GM12878 (cell line): ENCODE measurements at places on chromosomes 3 and 15. TPM values are rescaled to one million over a fixed set of nuclear protein-coding genes. Genes with fewer than 3 reads are reported as not detected.

Gene CHRFAM7A
- total RNA-seq = not detected in 2 replicates

Gene SPINT1
- 26.6 and 28.6 TPM in 2 replicates for total RNA-seq

GRCh38 chr3:36679384-36680200, 84.8 kb downstream of the DCLK3 start:
- 0 out of 2 replicates have a peak, but pooled peaks cover 2% of the 10 kb centered on the region for H3K4me1 ChIP-seq
- H3K27ac ChIP-seq = no peak overlapping the region
- H3K4me3 ChIP-seq = no peak overlapping the region
- H3K36me3 ChIP-seq = no peaks in the 10 kb centered on the region
- no peak for DNase-seq

Gene SKOR1
- total RNA-seq = 0.35 and 0.36 TPM in 2 replicates

- H3K36me3 ChIP-seq = peaks cover 20% of the 10 kb centered on the region
- H3K27ac ChIP-seq = no peak overlapping the region
- no peaks in the 10 kb centered on the region for H3K4me1 ChIP-seq
Observed at GRCh38 chr3:196050597-196050996, 31.3 kb downstream of the TFRC start.

DNA sequence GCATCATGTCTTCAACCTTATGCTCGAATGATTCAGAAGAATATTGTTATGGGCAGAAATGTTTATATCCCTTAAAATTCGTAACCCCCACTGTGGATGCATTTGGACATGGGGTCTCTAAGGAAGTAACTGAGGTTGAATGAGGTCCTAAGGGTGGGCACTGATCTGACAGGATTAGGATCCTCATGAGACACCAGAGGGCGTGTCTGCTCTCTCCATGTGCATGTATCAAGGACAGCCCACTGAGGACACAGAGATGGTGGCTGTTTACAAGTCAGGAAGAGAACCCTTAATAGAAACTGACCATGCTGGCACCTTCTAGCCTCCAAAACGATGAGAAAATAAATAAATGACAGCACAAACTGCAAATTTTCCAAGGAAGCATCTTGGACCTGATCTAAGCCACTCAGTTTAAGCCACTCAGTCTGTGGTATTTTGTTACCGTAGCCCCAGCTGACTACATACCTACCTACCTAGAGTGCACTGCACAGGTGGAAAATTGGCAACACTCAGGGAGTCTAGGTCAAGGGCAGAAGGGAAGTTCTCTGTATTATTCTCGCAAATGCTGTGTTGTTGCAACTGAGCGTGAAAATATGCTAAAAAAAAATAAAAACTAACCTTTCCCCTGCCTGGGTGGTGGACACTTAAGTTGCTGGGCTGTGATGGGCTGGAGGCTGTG, 126.6 kb downstream of the TJP1 start:
- no peaks in the 10 kb centered on the region for H3K36me3 ChIP-seq
- no peak overlapping the region for H3K27ac ChIP-seq
- no peak overlapping the region for H3K4me3 ChIP-seq
- no peak for DNase-seq

DNA sequence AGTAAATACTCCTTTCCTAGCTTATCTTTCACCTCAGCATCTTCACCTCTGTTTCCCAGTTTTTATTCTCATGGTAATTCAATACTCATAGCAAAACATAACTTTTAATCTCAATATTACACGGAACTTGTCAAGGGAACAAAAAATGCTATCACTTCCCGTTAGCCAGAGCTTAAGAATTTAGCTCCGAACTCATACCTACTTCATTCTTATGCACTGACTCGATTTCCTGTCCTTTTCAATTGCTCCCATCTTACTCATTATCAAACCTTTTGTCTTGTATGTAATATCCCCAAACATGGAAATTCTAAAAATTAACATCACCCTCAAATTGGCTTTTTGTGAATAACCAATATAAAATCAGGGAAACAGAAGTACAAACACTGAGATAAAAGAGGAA, 28.2 kb downstream of the MYEF2 start:
- no peak for DNase-seq
- H3K4me1 ChIP-seq = no peaks in the 10 kb centered on the region
- peaks cover 5% of the 10 kb centered on the region for H3K36me3 ChIP-seq
- H3K27me3 ChIP-seq = no peaks in the 10 kb centered on the region
- H3K27ac ChIP-seq = no peak overlapping the region
- H3K4me3 ChIP-seq = no peak overlapping the region

Gene EPHA6
- not detected in 2 replicates for total RNA-seq

DNA sequence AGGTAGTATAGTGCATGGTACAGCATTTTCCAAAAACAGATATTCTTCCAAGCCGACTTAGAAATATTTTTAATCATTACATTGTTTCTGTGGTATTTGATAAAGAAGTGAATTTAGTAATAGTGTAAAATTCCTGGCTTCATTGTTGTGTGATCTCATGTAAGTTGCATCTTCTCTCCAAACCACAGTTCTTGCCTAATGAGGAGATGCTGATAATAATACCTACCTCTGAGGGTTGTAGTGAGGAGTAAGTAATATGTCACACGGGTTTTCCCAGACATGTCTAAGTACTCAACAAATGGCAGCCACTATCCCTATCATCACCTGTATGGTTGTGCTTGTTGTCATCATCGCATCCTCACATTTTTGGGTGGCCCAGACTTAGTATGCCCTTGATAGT, 167.3 kb downstream of the SLCO3A1 start:
- no peaks in the 10 kb centered on the region for H3K36me3 ChIP-seq
- no peak overlapping the region for H3K27ac ChIP-seq
- no peak for DNase-seq
- no peaks in the 10 kb centered on the region for H3K4me1 ChIP-seq
- H3K4me3 ChIP-seq = no peak overlapping the region

- no peak for DNase-seq
- no peaks in the 10 kb centered on the region for H3K4me1 ChIP-seq
- no peaks in the 10 kb centered on the region for H3K36me3 ChIP-seq
- H3K4me3 ChIP-seq = no peak overlapping the region
- H3K27ac ChIP-seq = no peak overlapping the region
Observed at GRCh38 chr15:92082006-92082843, 228.7 kb downstream of the SLCO3A1 start.

DNA sequence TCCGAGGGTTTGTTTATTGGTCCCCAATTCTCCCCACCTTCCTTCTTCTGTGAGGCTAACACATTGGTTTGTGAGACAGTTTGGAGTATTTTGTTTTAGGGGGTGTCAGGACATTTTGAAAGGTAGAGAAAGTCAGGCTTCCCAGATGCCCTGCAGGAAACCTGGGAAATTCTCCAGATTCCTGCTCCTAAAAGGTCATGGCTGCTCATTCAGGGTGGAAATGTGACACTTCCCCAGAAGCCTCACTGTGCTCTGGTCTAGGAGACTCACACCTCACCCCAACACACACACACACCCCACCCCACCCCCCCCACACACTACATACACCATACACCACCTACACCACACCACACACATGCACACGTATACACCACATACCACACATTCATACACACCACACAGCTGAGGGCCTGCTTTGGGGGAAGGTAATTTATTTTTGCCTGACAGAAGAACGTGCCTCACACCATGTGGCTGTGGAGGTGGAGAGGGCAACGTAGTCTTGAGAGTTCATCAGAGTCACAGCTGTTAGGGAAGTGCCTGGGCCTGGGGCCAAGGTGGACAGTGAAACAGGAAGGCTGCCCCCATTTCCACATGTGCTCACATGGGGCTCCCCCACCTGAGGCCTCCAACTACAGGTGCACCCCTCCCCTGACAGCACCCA, 40.4 kb upstream of the LIMD1 start:
- peaks cover 33% of the 10 kb centered on the region for H3K4me1 ChIP-seq
- H3K27ac ChIP-seq = peak overlapping the region; percentile 55
- H3K36me3 ChIP-seq = no peaks in the 10 kb centered on the region
- H3K4me3 ChIP-seq = no peak overlapping the region
- peak; percentile 68 for DNase-seq

GRCh38 chr3:134753999-134754742, 40.9 kb upstream of the EPHB1 start:
- H3K27ac ChIP-seq = no peak overlapping the region
- H3K4me1 ChIP-seq = no peaks in the 10 kb centered on the region
- H3K27me3 ChIP-seq = no peaks in the 10 kb centered on the region; the same call in 1 of the 2 replicates
- H3K4me3 ChIP-seq = no peak overlapping the region
- H3K36me3 ChIP-seq = no peaks in the 10 kb centered on the region

Gene COLQ
- 0.72 and 0.96 TPM in 2 replicates for total RNA-seq
